Stimulated activated CD8-positive, alpha-beta memory T cell treated with anti-CD3 and anti-CD28 coated beads, Interleukin-15, amount 100 ng/mL, for 24 hours (primary cell): ENCODE measurements at places on chromosomes 7 and 10.

DNA sequence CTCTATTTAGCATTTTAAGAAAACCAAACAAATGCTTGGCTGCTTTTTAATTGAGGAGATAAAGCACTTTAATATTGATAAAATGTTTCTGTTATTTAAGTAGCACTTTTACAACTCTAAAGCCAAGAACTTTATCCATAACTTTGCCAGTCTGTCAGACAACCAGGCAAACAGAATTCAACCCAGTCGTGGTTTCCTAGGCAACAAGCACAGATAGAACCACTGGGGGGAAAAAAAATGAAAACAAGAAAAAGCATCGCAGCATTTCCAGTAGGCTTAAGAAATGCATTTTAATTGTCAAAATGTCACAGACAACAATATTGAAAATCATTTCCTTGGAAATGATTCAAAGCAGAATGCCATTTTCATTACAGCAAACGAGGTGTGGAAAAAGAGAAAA, 323.4 kb downstream of the PARD3 start:
- DNase-seq = no peak

GRCh38 chr7:114297121-114297520, 117.5 kb upstream of the FOXP2 start:
- DNase-seq = no peak

GRCh38 chr10:89915021-89915420, 213.6 kb downstream of the KIF20B start:
- DNase-seq = no peak

- no peak for DNase-seq
Measured at GRCh38 chr7:69738396-69738951, 140.2 kb downstream of the AUTS2 start.

GRCh38 chr10:93086289-93086688, 12.6 kb downstream of the CYP26A1 start:
- no peak for DNase-seq
